ENCODE measurements at places on chromosomes 4 and X.

- H3K27me3 ChIP-seq, result no peaks in the 10 kb centered on the region
- no peaks in the 10 kb centered on the region for H3K36me3 ChIP-seq
- H3K27ac ChIP-seq, result peak overlapping the region; percentile 72
- peaks cover 52% of the 10 kb centered on the region for H3K4me1 ChIP-seq
- peak overlapping the region; percentile 50 for H3K4me3 ChIP-seq
- DNase-seq, result peak; percentile 73
Measured at GRCh38 chrX:49163555-49164419, 1.2 kb downstream of the MAGIX start.

GRCh38 chr4:63349674-63350025 is 1059.6 kb downstream of the TECRL start:
- no peak overlapping the region for H3K27ac ChIP-seq
- no peaks in the 10 kb centered on the region for H3K36me3 ChIP-seq
- H3K4me1 ChIP-seq, result no peaks in the 10 kb centered on the region
- no peak overlapping the region for H3K4me3 ChIP-seq

DNA sequence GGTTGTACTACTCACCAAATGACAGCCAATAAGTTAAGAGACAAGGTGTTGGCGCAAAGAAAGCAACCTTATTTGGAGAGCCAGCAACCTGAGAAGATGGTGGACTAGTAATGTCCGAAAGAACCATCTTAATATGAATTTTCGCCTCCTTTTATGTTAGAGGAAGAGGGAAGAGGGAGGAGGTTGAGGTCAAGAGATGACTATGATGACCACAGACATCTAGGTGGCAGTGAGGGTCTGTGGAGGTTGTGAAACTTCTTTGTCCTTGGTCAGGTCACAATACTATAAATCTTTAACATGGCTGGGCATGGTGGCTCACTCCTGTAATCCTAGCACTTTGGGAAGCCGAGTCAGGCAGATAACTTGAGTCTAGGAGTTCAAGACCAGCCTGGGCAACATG is 15.4 kb downstream of the CDKL5 start:
- H3K27me3 ChIP-seq, result no peaks in the 10 kb centered on the region
- no peak overlapping the region for H3K27ac ChIP-seq
- no peaks in the 10 kb centered on the region for H3K4me1 ChIP-seq

- no peak overlapping the region for H3K27ac ChIP-seq
- H3K36me3 ChIP-seq, result no peaks in the 10 kb centered on the region
- H3K27me3 ChIP-seq, result peaks cover 2% of the 10 kb centered on the region
- no peak overlapping the region for H3K4me3 ChIP-seq
- no peaks in the 10 kb centered on the region for H3K4me1 ChIP-seq
Measured at GRCh38 chr4:5940470-5941203, 47.8 kb upstream of the CRMP1 start.

GRCh38 chr4:6909970-6910339 is 329 bp downstream of the TBC1D14 start:
- peak overlapping the region; percentile 2 for H3K27ac ChIP-seq
- H3K4me3 ChIP-seq, result peak overlapping the region; percentile 91
- DNase-seq, result no peak

GRCh38 chr4:17511051-17511450 is 839 bp downstream of the QDPR start:
- H3K27me3 ChIP-seq, result no peaks in the 10 kb centered on the region
- no peak overlapping the region for H3K27ac ChIP-seq
- peaks cover 25% of the 10 kb centered on the region for H3K36me3 ChIP-seq
- no peak for DNase-seq
- peaks cover 23% of the 10 kb centered on the region for H3K4me1 ChIP-seq
- peak overlapping the region; percentile 86 for H3K4me3 ChIP-seq

DNA sequence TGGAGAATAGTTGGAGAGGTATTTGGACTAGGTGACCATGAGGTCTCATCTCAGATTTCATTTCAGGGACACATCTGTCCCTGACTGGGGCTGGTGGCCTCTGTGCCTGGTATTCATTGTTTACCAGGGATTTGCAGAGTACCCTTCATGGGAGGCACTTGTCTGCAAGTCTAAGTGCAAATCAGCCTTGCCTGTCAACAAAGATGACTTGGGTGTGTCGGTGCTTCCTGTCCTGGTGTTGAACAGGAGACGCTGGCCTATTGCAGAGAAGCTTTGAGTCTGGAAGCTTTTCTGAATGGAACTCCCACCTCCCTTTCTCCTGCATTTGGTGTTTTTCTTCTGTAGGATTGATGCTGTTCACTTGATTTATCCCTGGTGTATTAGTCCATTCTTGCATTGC is 104.1 kb downstream of the TNIP2 start:
- H3K36me3 ChIP-seq, result peaks cover 62% of the 10 kb centered on the region
- no peak overlapping the region for H3K27ac ChIP-seq
- DNase-seq, result no peak

- no peaks in the 10 kb centered on the region for H3K36me3 ChIP-seq
- no peak for DNase-seq
- no peaks in the 10 kb centered on the region for H3K27me3 ChIP-seq
- no peaks in the 10 kb centered on the region for H3K4me1 ChIP-seq
Measured at GRCh38 chrX:11351375-11352295, 58.4 kb downstream of the AMELX start.

- no peaks in the 10 kb centered on the region for H3K27me3 ChIP-seq
- no peaks in the 10 kb centered on the region for H3K4me1 ChIP-seq
- H3K36me3 ChIP-seq, result no peaks in the 10 kb centered on the region
- H3K4me3 ChIP-seq, result no peak overlapping the region
Measured at GRCh38 chr4:14920237-14920636, 82.0 kb upstream of the CPEB2 start.

- no peak for DNase-seq
- no peaks in the 10 kb centered on the region for H3K27me3 ChIP-seq
- H3K27ac ChIP-seq, result no peak overlapping the region
- H3K36me3 ChIP-seq, result no peaks in the 10 kb centered on the region
- no peaks in the 10 kb centered on the region for H3K4me1 ChIP-seq
Measured at GRCh38 chr4:137950286-137950685, 291.9 kb downstream of the SLC7A11 start.

DNA sequence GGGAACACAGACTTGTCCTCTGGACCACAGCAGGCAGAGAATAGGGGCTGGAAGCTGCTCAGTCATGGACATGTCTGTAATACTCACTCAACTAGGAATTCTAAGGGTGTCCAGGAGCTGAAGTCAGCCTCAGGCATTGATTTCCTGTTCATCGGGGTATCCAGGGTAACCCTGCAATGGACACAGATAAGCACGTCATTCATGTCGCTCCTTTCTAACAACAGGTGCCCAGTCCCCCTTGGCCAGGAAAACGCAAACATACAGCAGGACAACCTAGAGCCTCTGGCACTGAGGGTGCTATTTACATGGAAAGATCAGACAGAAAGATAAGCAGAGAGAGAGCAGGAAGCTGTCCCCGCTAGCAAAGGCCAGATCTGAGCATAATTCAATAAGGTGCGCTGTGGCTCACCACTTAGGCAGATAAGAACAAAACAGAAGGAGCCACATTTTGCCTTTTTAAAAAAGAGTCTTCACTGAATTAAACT is 21.3 kb downstream of the QDPR start:
- H3K4me1 ChIP-seq, result no peaks in the 10 kb centered on the region
- H3K27ac ChIP-seq, result no peak overlapping the region
- no peak for DNase-seq
- H3K4me3 ChIP-seq, result no peak overlapping the region
- H3K27me3 ChIP-seq, result no peaks in the 10 kb centered on the region

DNA sequence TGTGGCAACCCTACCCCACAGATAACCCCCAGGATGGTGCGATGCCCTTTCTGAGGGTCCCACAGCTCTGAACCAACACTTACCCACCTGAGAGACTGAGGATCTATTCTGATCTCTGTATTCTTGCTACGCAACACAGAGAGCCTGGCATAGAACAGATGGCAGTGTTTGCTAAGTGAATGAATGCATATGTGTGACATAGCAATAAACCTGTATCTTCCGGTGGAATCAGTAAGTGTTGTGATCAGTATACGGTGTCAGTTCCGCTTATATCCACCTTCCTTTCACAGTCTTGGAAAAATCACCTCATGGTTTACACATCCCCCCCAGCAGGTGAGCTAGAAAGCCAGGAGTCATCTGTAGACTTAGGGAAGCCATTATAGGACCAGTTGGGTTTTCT is 5.9 kb upstream of the HSD17B10 start:
- no peak overlapping the region for H3K27ac ChIP-seq
- no peak overlapping the region for H3K4me3 ChIP-seq
- DNase-seq, result no peak
- H3K27me3 ChIP-seq, result peaks cover 2% of the 10 kb centered on the region
- peaks cover 22% of the 10 kb centered on the region for H3K4me1 ChIP-seq

GRCh38 chrX:40440866-40441265 is 139.9 kb upstream of the ATP6AP2 start:
- no peaks in the 10 kb centered on the region for H3K4me1 ChIP-seq
- H3K27ac ChIP-seq, result no peak overlapping the region
- no peaks in the 10 kb centered on the region for H3K36me3 ChIP-seq
- H3K27me3 ChIP-seq, result no peaks in the 10 kb centered on the region

DNA sequence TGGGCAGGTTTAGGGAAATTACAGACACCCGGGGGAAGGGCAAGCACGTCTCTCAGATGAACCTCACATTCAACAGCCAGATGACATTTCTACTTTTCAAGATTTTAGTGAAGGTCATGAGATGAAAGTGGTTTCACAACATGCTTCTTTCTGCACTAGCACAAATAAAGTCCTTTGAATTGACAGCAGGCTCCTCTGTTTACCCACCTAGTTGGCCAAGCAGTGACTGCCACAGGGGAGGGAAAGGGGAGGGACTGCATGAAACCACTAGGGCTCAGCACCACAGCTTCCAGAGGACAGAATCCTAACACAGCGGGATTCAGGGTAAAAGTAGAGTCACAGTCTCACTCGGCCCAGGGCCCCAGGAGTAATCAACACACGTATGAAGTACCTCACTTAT is 6.2 kb downstream of the RAB40A start:
- H3K36me3 ChIP-seq, result no peaks in the 10 kb centered on the region
- H3K4me3 ChIP-seq, result no peak overlapping the region
- H3K27me3 ChIP-seq, result no peaks in the 10 kb centered on the region
- DNase-seq, result no peak
- no peak overlapping the region for H3K27ac ChIP-seq
- H3K4me1 ChIP-seq, result no peaks in the 10 kb centered on the region

GRCh38 chr4:39407584-39407885 is 805 bp downstream of the KLB start:
- no peak for DNase-seq
- H3K27me3 ChIP-seq, result no peaks in the 10 kb centered on the region
- no peaks in the 10 kb centered on the region for H3K4me1 ChIP-seq

GRCh38 chr4:73869130-73870055 is at the start of gene CXCL1:
Gene CXCL1 (plus strand): TSS chr4:73869393. CDS start chr4:73869471, 78 bp downstream.
- DNase-seq, result no peak
- H3K27me3 ChIP-seq, result peaks cover 3% of the 10 kb centered on the region
- no peaks in the 10 kb centered on the region for H3K36me3 ChIP-seq
- H3K4me1 ChIP-seq, result no peaks in the 10 kb centered on the region
- no peak within 1 kb of the TSS for H3K27ac ChIP-seq

DNA sequence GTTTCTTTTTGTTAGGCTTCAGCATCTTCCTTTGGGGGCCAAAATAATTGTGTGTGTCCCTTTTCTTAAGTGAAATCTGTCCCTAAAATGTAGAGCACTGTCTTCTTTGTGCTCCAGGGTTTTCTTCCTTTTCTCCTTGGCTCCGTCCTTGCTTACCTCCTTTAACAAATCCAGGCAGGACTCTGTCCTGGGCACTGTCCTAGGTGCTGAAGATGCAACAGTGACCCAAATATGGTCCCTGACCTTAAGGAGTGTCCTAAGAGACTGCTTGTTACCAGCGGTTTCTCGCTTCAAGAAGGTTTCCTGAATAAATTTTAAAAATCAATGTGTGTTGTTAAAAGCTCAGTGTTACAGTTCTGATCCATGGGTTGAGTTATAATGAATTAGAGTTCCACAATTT is 471.8 kb downstream of the KCNIP4 start:
- DNase-seq, result no peak
- no peak overlapping the region for H3K27ac ChIP-seq
- no peaks in the 10 kb centered on the region for H3K4me1 ChIP-seq
- H3K27me3 ChIP-seq, result no peaks in the 10 kb centered on the region

DNA sequence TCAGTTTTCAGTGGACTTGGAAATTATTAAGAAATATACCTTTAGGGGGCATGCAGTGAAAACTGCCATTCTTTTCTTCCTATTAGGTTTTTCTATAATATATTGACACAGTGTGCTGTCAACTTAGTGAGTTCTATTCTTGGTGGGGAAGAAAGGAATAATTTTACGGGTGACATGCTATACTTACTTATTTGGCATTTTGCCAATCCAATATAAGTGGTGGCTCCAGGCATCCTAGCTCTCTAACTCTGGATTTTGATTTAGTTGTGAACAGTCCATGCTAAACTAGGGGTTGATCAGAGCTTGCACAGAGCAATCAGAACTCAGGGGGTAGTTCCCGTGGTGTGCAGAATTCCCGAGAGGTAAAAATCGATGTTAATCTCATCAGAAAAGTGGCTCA is 277.7 kb upstream of the FTHL17 start:
- H3K27me3 ChIP-seq, result no peaks in the 10 kb centered on the region
- DNase-seq, result no peak
- no peaks in the 10 kb centered on the region for H3K36me3 ChIP-seq
- H3K4me3 ChIP-seq, result no peak overlapping the region
- H3K27ac ChIP-seq, result no peak overlapping the region

- H3K27me3 ChIP-seq, result no peaks in the 10 kb centered on the region
- H3K4me1 ChIP-seq, result no peaks in the 10 kb centered on the region
- H3K36me3 ChIP-seq, result no peaks in the 10 kb centered on the region
- no peak overlapping the region for H3K27ac ChIP-seq
Measured at GRCh38 chr4:10002278-10002677, 19.0 kb downstream of the SLC2A9 start.

- peaks cover 14% of the 10 kb centered on the region for H3K4me1 ChIP-seq
- H3K36me3 ChIP-seq, result no peaks in the 10 kb centered on the region
- H3K4me3 ChIP-seq, result peak overlapping the region; percentile 82
Measured at GRCh38 chrX:101658661-101659491, 774 bp downstream of the ARMCX2 start.

GRCh38 chr4:48268956-48269860 is at the start of gene TEC:
Gene TEC (minus strand): TSS chr4:48269838. CDS start chr4:48228614, 41,224 bp downstream.
- peaks cover 19% of the 10 kb centered on the region for H3K4me1 ChIP-seq
- peak within 1 kb of the TSS; percentile 87 for H3K4me3 ChIP-seq
- peak; percentile 18 for DNase-seq
- no peaks in the 10 kb centered on the region for H3K27me3 ChIP-seq
- H3K27ac ChIP-seq, result peak within 1 kb of the TSS; percentile 55

DNA sequence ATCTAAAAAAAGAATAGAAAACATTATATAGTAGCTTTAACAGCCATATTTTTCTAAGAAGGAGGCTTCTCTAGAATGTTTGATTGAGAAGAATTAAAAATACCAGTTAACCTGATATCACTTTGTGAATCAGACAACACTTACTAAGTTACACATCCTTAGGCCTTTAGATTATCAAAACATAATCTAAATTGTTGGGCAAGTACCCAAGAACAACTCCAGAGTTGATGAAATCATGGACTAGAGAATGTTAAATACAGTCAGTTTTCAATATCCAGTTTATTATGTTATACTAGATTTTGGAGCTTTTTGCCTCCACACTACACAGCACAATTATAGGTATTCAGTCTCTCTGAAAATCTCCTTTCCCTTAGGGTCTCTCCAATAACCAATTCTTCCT is 39.6 kb downstream of the ARL13A start:
- no peaks in the 10 kb centered on the region for H3K4me1 ChIP-seq
- no peak for DNase-seq
- H3K27me3 ChIP-seq, result no peaks in the 10 kb centered on the region

Measured in CD4-positive, alpha-beta T cell (primary cell).